ENCODE measurements at places on chromosomes 11 and 22.

- DNase-seq = no peak
These were observed 26.4 kb downstream of the MN1 start for GRCh38 chr22:27775087-27775698.

DNA sequence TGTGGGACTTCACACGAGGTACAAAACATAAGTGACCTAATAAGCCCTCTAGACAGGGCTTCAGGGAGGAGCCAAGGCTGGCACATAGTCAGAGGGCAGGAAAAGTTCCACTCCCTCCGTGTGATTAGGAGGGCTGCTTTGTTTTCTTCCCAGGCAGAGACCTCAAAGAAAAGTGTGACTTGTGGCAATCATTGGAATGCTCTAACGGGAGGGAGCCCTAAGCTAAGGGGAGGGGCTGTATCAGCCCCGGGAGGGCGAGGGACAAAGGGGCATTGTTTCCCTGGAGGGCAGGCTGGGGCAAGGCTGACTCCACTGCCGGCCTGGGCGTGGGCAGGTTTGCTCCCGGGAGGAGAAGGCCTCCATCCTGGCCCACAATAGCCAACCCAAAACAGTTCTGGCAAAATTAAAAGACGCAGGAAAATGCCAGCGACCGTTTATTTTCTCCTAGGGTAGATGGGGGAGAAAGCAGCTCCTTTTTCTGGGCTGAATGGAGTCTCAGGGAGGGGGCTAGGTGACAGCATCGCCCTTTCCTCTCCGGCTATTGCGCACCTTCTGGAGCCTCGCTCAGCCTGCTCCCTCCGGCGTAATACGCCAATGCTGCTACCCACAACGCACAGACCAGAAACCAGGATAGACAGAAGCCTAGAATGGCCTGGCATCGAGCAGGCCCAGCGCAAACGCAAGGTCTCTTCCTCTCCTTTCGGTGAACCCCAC lies 60.2 kb downstream of the ENDOD1 start:
- peak; percentile 51 for DNase-seq

DNA sequence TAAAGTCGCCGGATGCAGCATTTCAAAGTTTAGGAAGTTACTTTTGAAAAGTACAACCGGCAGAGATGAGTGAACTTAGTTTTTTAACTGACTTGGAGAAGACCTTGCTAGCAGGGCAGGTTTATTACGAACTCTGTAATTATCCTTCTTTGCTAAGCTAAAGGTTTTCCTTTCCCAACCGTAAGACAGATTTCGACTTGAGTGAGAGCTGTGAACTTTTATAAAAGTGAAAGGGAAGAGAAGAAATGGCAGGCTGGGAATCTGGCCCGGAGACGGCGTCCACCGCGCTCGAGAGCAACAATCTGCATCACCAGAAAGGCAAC lies 659 bp upstream of the TEAD1 start:
- DNase-seq = no peak

GRCh38 chr11:6245536-6245935 lies 6.6 kb downstream of the CNGA4 start:
- DNase-seq = no peak

GRCh38 chr11:2748061-2748813 lies 48.4 kb upstream of the KCNQ1OT1 start:
- DNase-seq = no peak

GRCh38 chr11:103792981-103793468 lies 243.4 kb upstream of the DDI1 start:
- DNase-seq = no peak

GRCh38 chr22:19232623-19233022 lies 54.1 kb upstream of the SLC25A1 start:
- no peak for DNase-seq

GRCh38 chr22:35045451-35045850 lies 20.5 kb upstream of the ISX start:
- no peak for DNase-seq

GRCh38 chr22:43241699-43242386 lies 54.9 kb upstream of the TTLL12 start:
- no peak for DNase-seq

GRCh38 chr11:25927411-25927953 lies 404.4 kb upstream of the ANO3 start:
- no peak for DNase-seq

GRCh38 chr22:22418163-22418549 lies 90.4 kb downstream of the ZNF280B start:
- no peak for DNase-seq

GRCh38 chr22:28829358-28830181 lies 29.2 kb upstream of the XBP1 start:
- peak; percentile 50 for DNase-seq

DNA sequence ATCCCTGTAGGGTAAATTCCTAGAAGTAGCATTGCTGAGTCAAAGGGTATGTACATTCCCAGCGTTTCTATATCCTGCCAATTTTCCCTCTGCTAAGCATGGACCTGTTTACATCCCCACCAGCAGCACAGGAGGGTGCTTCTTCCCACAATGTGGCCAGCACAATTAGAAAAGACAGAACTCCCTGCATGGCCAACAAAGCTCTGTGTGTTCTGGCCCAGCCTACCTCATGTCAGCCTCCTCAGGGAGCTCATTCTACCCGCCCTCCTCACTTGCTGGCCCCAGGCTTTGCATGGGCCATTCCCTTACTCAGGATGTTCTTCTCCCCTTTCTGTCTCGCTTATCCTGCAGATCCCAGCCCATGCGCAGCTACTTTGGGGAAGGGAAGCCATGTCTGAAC lies 186.1 kb downstream of the DSCAML1 start:
- DNase-seq = no peak

GRCh38 chr22:28102151-28102812 lies 183.2 kb upstream of the PITPNB start:
- DNase-seq = no peak

DNA sequence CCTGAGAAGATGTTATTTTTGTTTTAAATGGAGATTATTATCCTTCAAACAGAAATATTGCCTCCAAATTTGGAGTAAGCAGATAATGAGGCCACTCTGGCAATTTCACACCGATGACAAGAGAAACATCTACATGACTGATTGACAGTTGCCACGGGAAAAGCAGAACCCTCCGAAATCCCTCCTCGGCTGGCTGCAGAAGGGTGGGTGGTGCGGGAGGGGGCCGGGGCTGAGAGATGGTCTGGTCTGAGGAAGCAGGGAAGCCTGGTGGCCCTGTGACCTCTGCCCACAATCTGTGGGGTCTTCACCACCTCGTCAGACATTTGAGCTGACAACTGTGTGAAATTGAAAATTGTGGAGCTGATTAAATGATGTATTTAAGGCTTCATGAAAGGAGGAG lies 503.2 kb downstream of the MN1 start:
- DNase-seq = no peak

DNA sequence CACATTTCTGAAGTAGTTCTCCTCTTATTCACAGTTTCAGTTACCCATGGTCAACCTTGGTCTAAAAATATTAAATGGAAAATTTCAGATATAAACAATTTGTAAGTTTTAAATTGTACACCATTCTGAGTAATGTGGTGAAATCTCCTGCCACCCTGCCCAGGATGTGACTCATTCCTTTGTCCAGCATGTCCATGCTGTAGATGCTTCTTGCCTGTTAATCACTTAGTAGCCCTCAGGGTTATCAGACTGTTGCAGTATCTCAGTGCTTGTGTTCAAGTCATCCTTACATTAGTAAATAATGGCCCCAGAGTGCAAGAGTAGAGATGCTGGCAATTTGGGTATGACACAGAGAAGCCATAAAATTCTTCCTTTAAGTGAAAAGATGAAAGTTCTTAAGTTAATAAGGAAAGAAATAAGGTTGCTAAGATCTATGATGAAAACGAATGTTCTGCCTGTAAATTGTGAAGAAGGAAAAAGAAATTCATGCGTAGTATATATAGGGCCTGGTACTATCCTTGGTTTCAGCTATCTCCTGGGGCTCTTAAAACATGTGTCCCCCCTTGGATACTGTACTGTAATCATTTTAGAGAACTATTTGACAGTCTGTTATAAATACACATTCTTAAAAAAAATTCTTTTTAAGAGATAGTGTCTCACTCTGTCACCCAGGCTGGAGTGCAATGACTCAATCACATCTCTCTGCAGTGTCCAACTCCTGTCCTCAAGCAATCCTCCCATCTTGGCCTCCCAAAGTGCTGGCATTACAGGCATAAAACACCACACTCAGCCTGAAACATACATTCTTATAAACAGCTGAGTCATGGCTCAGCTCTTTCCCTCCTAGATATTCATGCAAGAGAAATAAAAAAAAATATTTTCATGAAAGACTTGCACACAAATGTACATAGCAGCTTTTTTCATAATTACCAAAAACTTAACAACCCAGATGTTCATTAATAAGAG lies 31.3 kb downstream of the MTNR1B start:
- peak; percentile 87 for DNase-seq

- no peak for DNase-seq
These were observed 10.5 kb downstream of the ZMAT5 start for GRCh38 chr22:29756341-29756740.

GRCh38 chr11:100867606-100868005 lies 180.5 kb downstream of the ARHGAP42 start:
- no peak for DNase-seq

GRCh38 chr11:9187616-9188015 lies 77.5 kb downstream of the DENND5A start:
- no peak for DNase-seq

- DNase-seq = no peak
These were observed 23.2 kb downstream of the RTN4R start for GRCh38 chr22:20244691-20245576.

DNA sequence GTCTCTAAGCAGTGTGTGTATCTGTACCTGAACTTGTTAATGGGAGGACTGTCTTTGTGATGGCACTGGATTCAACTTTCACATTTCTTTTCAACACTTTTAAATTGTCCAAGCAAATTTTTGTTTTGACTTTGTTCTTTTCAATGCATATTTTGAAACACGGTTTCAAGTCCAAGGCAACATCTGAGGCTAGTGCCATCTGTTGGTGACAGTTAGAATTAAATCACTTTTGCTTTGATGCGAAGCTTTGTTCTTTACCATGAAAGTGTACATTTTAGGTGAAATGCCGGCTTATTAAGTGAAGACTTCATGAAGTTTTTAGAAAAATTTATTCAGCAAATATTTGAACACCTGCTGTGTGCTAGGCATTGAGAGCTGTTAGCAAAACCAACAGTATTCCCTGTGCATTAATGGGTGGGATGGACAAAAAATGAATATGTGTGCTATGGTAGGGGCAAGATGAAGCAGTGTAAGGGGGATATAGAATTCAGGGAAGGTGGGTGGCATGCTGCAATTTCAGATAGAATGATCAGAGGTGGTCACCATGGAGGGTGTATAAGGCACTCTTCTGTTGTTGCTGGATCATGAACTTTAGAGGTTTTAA lies 70.2 kb downstream of the DDX10 start:
- DNase-seq = peak; percentile 18

DNA sequence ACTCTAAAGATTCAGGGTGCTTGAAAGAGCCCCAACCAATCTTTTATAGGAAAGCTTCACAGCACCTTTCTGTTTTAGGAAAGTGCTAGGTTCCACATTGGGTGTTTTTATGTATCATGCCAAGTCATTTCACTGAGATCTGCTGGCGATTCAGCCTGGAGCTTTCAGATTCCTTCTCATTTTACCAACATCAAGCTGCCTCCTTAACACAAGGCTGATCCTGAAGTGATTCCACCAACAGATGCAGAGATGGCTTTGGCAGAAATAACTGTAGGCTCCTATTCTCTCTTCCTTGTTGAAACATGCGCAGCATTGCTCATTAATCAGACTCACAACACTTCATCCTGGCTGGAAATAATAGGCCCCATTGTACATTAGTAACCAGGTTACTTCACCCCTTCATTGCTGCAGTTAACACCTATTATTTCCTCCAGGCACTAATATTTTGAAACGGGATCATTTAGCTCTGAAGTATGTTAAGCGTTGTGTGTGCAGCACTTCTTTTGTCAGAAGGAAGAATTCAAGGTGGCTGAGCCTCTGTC lies 89.0 kb downstream of the OPCML start:
- no peak for DNase-seq

DNA sequence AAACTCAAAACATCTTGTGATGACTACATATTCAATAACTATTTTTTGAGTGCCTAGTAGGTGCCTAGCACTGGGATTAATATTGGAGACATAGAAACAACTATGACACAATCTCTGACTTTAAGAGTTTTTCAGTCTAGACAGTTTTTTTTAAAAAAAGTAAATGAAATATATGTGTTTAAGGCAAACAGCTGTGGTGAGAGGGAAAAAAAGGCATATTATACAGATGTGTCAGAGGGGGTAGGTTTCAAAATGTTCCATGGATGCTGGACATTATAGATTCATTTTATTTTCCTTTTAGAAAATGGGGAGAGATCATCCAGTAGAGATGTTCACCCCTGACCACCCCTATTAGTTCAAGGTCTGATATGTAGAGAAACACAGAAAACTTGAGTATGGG lies 90.8 kb downstream of the LUZP2 start:
- no peak for DNase-seq

DNA sequence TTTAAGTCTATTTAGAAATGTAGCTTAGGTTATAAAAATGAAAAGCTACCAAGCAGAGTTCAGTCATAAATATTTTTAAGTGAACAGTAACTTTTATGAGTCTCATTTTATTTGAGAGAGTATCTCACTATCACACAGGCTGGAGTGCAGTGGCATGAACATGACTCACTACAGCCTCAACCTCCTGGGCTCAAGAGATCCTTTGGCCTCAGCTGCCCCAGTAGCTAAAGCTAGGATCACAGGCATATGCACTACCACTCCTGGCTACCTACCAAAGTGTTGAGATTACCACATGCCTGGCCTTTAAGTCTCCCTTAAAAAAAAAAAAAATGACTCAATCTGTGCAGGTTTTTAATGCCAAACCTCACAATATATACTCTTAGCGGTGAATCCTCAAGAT lies 34.7 kb upstream of the CLNS1A start:
- no peak for DNase-seq

GRCh38 chr11:133832991-133833897 lies 12.1 kb downstream of the SPATA19 start:
- DNase-seq = no peak

- no peak for DNase-seq
These were observed 1511.2 kb downstream of the FAM181B start for GRCh38 chr11:81222491-81222890.

GRCh38 chr11:9914064-9914463 lies 250.2 kb downstream of the SWAP70 start:
- DNase-seq = no peak

DNA sequence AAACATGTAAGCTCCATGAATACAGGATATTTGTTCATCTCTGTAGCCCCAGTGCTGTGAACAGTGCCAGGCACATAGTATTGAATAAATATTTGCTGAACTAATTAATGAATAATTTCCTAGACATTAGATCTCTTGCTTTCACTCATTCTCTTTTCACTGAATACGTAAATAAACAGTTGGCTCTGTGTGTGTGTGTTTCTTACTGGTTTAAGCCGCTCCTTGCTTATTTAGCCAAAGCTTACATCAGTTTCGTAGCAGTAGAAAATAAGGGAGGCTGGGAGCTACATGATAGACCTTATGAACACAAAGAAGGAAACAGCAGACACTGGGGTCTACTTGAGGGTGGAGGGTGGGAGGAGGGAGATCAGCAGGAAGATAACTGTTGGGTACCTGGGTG lies 17.2 kb downstream of the KREMEN1 start:
- DNase-seq = no peak

- peak; percentile 72 for DNase-seq
These were observed at the start of gene NECTIN1 for GRCh38 chr11:119728651-119729580. NECTIN1 (minus strand) TSS chr11:119729200; CDS start chr11:119728553, 647 bp downstream.

GRCh38 chr22:29701155-29701999 lies 18.4 kb upstream of the CABP7 start:
- no peak for DNase-seq
